ENCODE measurements at places on chromosomes 1 and 21.

GRCh38 chr1:192554904-192555303, 20.7 kb upstream of the RGS1 start:
- no peak for DNase-seq

DNA sequence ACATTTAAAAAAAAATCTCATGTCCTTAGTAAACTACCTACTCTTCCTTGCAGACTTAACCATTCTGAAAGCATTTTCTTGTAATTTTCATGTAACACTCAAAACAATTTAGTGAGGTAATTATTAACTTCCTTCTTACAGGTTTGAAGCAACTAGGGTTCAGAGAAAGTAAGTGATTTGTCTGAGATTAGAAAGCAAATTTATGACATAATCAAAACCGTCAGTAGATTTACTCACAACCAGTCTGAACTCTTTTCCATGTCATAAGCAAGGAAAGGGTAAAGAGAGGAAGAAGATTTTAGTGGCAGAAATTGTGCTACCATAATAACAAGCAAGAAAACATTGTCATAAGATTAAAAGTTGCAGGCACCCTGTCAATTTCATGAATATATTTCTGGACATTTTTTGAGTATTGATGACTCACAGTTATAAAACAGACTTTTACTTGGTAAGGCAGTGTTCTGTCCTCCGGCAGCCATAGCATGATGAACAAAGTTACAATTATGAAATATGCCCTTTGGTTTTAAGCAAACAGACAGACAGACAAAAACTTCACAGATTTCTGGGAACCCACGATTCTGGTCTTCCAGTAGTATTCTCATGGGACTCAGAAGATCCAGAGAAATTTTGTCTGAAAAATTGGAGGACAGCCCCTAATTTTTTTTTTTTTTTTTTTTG, 707.2 kb downstream of the RWDD3 start:
- DNase-seq = no peak

DNA sequence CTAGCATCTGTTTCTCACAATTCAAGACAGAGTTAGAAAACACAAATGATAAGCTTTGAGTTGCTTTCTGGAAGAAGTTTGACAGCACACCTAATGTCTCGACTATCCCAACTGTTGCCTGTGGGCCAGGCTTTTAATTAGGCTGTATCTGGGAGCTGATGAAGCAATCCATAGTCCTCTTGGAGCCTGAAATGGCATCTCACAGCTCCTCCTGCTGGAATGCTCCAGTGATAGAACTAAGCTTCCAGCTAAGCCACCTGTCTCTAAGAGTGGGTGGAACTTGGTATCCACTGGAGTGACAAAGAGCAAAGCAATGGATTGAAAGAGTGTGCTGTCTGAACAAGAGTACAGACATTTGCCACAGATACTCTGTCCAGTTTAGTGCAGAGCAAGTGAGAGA, 605.3 kb upstream of the NR5A2 start:
- peak; percentile 43 for DNase-seq

GRCh38 chr1:157178490-157178889, 40.3 kb upstream of the ETV3 start:
- DNase-seq = no peak

DNA sequence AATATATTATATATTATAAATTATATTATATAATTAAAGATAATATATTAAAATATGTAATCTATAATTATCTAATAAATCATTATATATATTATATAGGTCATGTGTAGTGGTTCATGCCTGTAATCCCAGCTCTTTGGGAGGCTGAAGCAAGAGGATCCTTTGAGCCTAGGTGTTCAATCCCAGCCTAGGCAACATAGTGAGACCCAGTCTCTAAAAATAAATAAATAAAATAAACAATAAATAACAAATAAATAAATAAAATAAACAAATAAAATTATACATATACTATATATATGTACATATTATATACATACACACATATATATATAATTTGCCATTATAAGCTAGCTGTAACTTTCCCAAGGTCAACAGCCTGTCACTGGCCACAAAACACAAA, 277.7 kb downstream of the SETD4 start:
- no peak for DNase-seq

DNA sequence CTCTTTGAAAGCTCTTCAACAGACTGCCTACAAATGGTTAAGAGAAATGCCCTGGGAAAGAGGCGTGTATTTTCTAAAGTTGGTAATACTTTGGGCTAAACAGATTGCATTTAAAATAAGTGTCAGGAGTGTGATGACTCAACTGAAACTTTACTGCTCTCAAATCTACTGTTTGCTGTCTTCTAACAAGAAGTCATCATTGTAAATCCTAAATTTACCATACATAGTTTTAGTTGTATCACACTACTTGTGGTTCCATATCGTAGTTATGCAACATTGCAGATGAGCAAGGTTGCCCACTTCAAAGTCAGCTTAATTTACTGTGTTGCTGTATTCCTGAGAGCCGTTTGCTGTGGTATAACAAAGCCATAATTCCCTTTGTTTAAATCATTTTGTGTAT, 59.6 kb downstream of the RGS21 start:
- DNase-seq = no peak

DNA sequence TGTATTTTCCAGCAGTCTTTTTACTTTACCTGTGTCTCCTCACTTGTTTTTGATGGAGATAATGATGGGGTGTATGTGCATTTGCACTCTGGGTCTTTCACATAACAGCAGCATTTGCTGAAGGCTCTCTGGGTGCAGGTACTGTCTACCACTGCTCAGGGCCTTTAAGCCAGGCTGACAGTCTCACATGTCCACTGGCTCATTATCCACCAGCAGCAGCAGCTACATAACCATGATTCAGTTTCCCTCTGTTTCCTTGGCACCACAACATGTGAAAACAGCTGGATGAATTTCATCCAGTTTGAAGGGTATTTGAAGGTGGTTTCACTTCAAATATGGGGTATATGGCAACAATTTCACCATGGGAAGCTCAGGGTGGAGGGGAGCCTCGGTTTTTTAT, 41.2 kb upstream of the ROR1 start:
- peak; percentile 25 for DNase-seq

DNA sequence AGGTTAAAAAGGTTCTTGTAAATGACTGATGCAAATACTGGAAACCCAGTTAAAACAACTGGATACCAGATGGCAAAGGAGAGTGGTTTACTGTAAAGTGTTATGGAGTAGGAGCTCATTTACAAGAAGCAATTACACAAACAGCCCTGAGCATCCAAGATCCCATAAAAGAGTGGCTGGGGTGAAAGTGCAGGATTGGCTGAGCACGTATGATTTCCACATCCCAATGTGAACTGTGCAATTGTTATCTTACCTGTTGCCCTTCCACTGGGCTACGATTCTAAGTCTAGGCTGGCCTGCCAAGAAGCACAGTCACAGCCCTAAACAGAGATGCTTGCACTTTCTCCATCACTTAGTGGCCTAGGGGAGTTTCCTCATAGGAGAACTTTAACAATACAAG, 277.6 kb upstream of the RUNX1 start:
- no peak for DNase-seq

DNA sequence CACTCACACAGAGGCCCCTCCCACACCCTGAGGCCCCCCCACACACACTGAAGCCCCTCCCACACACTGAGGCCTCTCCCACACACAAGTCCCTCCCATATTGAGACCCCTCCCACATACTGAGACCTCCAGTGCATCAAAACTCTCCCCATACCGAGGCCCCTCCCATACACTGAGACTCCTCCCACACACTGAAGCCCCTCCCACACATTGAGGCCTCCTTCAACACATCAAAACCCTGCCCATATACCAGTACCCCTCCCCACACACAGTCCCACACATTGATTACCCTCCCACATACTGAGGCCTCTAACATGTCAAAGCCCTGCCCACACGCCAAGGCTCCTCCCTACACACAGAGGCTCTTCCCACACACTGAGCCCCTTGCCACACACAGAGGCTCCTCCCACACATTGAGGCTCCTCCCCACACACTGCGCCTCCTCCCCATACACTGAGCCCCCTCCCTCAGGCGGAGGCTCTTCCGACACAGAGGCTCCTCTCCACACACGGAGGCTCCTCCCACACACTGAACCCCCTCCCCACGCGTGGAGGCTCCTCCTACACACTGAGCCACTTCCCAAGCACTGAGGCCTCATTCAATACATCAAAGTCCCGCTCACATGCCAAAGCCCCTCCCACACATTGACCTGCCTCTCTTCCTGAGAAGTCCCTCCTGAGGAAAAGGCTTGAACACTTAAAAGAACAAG, 392.3 kb downstream of the CAMTA1 start:
- no peak for DNase-seq

DNA sequence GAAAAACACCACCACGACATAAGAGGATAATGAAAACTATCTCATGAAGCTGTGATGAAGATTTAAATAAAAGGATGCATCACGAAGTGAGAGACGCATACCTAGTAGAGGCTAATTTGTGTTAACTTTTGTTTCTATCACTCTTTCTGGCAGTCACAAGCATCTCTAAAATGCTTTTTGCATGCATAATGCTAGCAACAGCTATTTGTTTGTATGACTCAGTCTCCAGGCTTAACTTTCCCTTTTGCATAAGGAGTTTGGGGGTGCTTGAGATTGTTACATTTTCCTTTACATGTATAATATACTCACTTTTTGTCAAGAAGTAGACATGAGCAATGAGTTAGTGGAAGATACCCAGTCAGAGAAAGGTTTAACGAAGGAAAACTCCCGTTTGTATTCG, 385.4 kb downstream of the DISC1 start:
- DNase-seq = peak; percentile 39

GRCh38 chr1:52237430-52237829, 95.5 kb downstream of the ZFYVE9 start:
- peak; percentile 77 for DNase-seq

DNA sequence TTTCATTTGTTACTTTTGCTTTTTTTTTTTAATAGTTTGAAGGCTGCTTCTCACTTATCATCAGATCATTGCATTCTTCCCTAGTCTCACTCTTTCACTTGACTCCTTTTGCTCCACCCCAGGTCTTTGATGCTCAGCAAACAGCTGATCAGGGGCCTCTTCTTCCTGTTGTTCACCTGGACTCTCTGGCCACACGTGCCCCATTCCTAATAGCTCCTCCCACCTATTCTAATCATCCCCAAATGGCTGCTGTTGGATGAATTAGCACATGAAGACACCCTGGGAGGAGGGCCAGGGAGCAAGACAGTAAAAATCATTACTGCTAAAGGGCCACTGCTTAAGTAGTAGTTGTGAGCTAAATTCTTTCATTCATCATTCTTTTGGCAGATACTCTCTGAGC, 119.5 kb downstream of the MAB21L3 start:
- DNase-seq = no peak

DNA sequence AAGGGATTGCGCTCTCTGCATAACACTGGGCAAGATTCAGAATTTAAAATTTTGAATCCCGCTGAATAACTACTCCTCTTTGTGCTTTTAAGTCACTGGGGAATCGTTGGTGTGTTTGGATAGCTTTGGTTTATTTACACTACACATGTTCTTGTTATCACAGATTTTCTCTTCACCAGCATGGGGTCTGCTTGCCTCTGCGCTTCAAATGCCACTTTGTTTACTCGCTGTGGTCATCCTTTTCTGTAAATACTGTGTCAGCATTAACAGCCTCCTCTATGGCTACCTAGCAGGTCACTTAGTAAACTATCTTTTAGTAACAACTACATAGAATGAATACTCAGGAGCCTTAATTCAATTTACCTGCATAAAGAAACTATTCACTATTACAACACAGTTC, 14.4 kb upstream of the KCNH1 start:
- no peak for DNase-seq

GRCh38 chr1:225688345-225688744, 35.4 kb upstream of the ENAH start:
- no peak for DNase-seq

- DNase-seq = no peak
These were observed 3.0 kb downstream of the SWT1 start for GRCh38 chr1:185159966-185160365.

All from fibroblast of skin of back (primary cell).